Pancreas (tissue), 10 donors: ENCODE measurements at places on chromosomes 7 and 10. TPM values are rescaled to one million over a fixed set of nuclear protein-coding genes. Genes with fewer than 3 reads are reported as not detected.

Gene NCAPG2
- 3.3 TPM for total RNA-seq

Gene HECW1
- 0.69 TPM for total RNA-seq

DNA sequence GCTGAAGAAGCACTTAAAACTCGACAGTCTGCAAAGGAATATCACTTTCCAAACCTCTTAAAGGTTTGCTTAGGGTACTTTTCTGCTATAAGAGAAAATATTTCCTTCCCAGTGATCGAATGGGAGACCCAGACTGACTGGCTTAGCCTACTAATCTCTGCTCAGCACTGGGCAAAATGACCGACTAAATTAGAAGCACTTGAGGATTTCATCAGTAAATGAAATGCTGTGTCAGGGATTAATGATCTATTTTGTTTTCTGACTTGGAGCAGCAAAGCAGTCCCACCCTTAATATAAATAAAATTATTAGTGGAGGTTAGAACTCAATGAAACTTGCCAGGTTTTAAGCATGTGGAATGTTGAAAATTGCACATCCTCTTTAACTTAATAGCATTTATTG lies 411.6 kb downstream of the NEBL start:
- no peak for DNase-seq

- no peak for DNase-seq
These were observed 8.3 kb downstream of the CALD1 start for GRCh38 chr7:134787720-134788119.
